Stromal cell of bone marrow (primary cell): ENCODE measurements at places on chromosomes 16 and 17.

- DNase-seq: no peak
Measured at GRCh38 chr17:82943751-82944150, 103.9 kb upstream of the ZNF750 start.

DNA sequence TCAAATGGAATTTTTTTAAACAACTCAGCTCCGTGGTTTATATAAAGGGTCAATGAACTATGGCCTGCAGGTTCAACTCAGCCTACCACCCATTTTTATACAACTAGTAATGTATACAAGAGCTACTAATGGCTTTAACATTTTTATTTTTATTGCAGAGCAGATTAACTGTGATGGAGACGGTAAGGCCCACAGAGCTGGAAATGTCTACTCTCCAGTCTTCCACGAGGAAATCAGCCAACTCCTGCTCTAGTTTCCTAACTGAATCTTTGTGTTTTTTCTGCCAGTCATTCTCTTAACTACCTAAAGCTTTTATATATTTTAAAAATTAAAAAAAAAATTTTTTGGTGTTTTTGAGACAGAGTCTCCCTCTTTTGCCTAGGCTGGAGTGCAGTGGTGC lies 385.1 kb upstream of the MAF start:
- DNase-seq: no peak

- DNase-seq: no peak
Measured at GRCh38 chr17:44203731-44204440, 4.2 kb upstream of the ATXN7L3 start.

DNA sequence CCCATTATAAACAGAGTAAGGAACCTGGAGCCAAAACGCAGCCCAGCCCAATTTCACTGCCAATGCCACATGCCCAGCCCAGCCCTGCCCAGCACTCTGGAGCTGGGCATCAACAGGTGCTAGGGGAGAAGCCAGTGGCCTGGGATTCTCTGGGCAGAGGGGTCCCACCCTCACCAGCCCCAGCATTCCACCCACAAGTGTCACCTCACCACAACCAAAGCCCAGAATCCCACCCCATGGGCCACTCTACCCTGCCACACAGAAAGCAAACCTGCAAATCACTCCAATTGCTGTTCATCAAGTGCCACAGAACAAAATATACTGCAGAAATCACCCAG lies 102.5 kb upstream of the CDH5 start:
- DNase-seq: no peak

DNA sequence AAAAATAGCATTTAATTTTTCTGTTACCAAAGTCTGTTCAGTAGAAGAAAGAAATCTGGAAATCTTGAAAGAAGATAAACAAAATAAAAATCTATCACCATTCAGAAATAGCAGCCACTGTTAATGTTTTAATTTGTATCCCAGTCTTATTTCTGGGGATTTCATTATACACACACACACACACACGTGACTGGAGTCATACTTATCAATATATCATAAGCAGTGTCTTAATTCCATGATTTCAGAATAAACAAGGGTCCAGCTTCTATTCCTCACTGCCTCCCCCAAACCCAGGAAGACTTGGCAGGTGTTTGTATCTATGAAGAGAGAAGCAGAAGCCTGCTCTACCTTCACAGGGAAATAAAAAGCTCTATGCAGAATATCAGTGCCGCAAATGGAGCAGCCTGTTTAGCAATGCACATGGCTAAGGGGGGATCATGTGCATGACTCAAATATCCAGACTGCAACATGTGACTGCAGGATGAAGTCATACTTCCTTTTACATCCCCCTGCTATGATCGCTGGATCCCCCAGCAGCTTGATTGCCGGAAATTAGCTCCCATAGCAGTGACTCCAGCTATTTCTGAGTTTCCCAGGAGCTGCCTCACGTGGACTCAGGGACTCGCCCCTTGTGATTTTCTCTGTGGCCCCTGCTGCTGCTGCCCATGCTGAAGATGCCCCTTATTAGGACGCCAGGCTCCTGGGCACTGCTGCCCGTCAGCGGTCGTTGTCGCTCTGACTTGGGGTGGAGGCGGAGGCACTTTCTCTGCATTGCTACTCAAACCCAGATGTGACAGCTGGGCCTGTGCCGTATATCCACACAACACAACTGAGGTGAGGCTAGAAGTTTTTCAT lies 341.0 kb downstream of the CPPED1 start:
- peak; percentile 25 for DNase-seq

GRCh38 chr17:81400154-81400977 lies 5.1 kb downstream of the BAHCC1 start:
- DNase-seq: no peak

DNA sequence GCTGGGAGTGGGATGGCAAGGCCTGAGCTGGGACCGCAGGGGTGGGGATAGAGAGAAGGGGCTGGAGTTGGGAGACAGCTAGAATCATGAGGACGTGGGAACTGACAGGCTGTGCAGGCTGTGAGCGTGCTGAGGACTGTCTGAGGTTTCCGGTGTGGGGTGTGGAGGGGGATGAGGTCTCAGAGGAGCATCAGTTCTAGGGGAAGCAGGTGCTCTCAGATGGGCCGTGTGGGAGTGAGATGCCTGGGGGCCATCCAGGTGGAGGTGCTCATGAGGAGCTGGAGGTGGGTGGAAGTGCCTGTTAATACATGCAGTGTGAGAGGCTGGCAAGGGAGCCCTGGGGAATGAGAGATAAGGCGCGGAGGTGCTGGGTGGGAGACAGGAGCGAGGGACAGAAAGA lies 27.2 kb downstream of the HASPIN start:
- DNase-seq: no peak

DNA sequence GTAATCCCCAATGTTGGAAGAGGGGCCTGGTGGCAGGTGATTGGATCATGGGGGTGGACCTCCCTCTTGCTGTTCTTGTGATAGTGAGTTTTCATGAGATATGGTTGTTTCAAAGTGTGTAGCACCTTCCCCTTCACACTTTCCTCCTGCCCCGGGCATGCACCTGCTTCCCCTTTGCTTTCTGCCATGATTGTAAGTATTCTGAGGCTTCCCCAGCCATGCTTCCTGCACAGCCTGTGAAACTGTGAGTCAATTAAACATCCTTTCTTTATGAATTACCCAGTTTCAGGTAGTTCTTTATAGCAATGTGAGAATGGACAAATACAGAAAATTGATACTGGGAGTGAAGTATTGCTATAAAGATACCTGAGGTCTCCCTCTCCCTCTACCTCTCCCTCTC lies 29.4 kb downstream of the RNF112 start:
- DNase-seq: no peak

DNA sequence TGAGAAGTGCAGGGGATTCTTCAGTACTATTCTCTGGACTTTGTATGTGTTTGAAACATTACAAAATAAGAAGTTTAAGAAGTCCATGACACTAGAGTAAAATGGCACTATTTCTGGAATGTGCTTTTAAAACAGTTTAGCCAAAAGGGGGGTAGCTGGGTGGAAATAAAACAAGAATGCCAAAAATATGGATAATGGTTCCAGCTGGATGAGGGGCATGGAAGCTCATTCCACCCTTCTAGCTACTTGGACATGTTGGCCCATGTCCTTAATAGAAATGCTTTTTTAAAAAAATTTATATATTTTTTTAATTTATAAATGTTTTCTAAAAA lies 13.1 kb downstream of the ZC3H7A start:
- no peak for DNase-seq

DNA sequence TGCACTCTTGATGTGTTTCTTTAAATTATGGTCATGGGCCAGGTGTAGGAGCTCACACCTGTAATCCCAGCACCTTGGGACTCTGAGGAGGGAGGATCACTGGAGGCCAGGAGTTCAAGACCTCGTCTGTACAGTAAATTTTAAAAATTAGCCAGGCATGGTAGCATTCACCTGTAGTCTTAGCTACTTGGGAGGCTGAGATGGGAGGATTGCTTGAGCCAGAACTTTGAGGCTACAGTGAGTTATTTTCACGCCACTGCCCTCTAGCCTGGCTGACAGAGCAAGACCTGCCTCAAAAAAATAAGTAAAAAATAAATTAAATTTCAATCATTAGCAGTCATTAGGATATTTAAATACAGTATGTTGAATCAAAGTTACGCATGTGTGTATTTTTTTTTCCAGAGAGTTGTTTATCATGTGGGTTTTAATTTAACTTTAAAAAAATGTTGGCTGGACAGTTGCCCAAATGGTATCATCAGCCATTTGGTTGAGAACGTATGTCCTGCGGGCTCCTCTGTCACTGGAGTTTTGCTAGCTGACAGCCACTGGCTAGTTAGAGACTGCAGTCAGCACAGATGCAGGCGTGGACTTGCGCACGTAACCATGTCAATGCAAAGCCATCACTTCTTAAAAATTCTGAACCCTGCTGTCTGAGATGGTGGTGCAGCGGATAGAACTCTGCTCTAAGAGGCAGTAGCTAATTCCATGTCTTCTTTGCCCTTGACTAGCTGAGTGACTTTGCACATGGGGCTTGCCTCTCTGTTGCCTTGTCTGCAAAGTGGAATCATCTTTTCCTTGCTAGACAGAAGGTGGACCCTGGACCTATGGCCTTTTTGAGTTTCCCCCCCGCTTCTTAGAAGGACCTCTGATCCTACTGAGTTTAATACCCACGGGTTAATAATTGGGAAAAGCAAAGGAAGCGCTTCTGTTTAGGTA lies 40.0 kb downstream of the MAPT start:
- DNase-seq: no peak

- no peak for DNase-seq
Measured at GRCh38 chr17:17387498-17388362, 84.6 kb downstream of the NT5M start.

DNA sequence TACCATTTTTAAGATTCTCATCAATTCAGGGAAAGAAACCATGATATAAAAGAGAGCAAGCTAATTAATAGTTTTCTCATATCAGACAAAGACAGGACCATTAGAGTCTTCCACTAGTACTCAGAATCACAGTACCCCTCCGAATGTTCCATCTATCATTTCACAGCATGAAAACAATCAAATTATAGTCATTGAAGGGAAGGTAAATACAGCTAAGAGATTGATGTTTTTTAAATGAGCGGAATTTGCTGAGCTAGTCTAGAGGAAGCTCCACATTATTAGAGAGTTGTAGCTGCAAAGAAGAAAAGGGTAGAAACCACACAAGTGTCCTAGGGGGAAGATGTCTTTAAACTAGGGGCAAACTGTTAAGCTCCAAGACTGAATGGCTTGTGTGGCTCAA lies 808.9 kb downstream of the CDH11 start:
- DNase-seq: no peak

GRCh38 chr16:21001262-21001661 lies 100.7 kb downstream of the LYRM1 start:
- no peak for DNase-seq
